ENCODE measurements at places on chromosomes 6 and 20.

- DNase-seq = no peak
- no peaks in the 10 kb centered on the region for H3K4me1 ChIP-seq
- H3K36me3 ChIP-seq = no peaks in the 10 kb centered on the region
- no peak overlapping the region for H3K27ac ChIP-seq
These were observed 152.4 kb downstream of the THBS2 start for GRCh38 chr6:169101036-169101805.

DNA sequence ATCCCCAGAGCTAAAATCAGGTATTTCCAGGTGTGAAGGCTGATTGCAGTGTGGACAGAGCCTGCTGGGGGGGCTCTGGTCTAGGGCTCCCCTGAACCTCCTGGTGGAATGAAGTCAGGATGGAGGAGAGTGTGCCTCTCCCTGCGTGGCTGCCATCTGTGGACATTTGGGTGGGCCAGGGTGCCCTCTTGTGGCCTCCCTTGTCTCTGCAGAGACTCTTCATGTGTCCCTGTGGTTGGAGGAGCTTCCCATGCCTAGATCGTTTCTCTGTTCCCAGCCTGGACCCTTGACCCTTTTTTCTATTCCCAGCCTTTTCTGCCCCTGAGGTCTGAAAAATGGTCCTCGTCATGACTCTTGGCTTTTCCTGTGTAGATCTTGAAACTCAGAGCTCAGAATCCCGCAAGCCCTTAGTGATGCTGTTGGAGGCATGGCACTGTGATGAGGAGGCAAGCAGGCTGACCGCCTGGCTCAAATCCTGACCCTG, 9.9 kb upstream of the PSMF1 start:
- no peak overlapping the region for H3K27ac ChIP-seq
- no peak overlapping the region for H3K4me3 ChIP-seq
- H3K4me1 ChIP-seq = peaks cover 3% of the 10 kb centered on the region
- H3K36me3 ChIP-seq = no peaks in the 10 kb centered on the region

DNA sequence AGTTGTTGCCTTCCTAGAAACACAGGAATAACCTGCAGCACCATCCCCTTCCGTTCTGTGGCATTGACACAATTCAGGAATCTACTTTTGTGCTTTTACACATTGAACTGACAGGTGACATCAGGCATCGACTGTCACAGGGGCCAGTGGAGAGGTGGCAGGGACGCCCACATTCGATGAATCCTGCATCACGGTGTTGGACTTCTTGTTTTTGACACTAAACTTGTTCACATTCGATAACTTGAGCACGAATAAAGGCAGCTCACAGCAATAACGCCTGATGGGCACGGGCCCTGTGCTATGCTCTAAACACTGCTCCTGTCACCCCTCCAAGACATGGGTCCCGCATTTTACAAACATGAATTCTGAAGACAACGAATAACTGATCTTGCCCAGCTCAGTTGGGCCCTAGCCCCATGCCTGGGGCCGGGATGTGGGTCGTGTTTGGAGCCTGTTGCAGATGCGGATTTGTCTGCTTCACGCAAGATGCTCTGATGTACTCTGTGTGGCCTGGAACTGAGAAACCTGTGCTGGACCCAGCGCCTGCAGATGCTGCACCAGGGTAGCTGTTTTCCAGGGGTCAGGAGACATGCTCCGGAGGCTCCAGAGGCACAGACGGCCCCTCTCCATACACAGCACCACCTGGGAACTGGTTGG, 75.7 kb downstream of the TTLL2 start:
- H3K36me3 ChIP-seq = no peaks in the 10 kb centered on the region
- peaks cover 9% of the 10 kb centered on the region for H3K27me3 ChIP-seq
- DNase-seq = no peak
- no peak overlapping the region for H3K27ac ChIP-seq

GRCh38 chr6:137013738-137014602, 30.8 kb downstream of the IL20RA start:
- no peak overlapping the region for H3K4me3 ChIP-seq
- H3K36me3 ChIP-seq = no peaks in the 10 kb centered on the region
- no peaks in the 10 kb centered on the region for H3K4me1 ChIP-seq
- peaks cover 44% of the 10 kb centered on the region for H3K27me3 ChIP-seq
- no peak for DNase-seq
- no peak overlapping the region for H3K27ac ChIP-seq

DNA sequence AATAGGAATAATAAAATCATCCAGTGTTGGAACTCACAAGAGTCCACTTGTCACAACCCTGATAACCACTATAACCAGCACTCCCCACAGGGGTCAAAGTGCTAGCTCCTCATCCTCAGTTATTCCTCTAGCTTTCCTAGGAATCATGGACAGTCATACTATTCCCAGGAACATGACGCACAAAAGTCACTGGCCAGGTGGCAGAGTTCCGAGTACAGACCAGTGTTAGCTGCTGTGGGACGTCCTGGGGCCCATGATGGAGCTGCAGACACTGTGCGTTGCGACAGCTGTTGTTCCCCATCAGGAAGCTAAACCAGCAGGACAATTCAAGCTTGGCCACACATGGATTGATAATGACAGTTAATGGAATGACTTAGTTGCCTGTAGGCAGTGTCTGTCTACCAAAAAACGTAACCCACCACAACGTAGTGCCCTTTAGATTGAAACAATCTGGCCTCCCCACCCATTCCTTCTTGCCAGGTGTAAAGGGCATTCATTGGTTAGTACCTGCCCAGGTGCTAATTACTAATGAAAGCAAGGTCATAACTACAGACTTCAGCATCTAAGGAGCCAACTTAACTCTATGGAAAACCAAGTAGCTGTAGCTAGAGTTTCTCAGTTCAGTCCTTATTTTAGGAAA, 17.4 kb downstream of the EZR start:
- no peak overlapping the region for H3K27ac ChIP-seq
- H3K4me1 ChIP-seq = peaks cover 83% of the 10 kb centered on the region
- H3K27me3 ChIP-seq = no peaks in the 10 kb centered on the region
- H3K36me3 ChIP-seq = peaks cover 37% of the 10 kb centered on the region
- H3K4me3 ChIP-seq = no peak overlapping the region

GRCh38 chr6:160069050-160069454, 52.6 kb upstream of the SLC22A1 start:
- H3K4me1 ChIP-seq = peaks cover 64% of the 10 kb centered on the region
- H3K27me3 ChIP-seq = no peaks in the 10 kb centered on the region
- peak; percentile 83 for DNase-seq

DNA sequence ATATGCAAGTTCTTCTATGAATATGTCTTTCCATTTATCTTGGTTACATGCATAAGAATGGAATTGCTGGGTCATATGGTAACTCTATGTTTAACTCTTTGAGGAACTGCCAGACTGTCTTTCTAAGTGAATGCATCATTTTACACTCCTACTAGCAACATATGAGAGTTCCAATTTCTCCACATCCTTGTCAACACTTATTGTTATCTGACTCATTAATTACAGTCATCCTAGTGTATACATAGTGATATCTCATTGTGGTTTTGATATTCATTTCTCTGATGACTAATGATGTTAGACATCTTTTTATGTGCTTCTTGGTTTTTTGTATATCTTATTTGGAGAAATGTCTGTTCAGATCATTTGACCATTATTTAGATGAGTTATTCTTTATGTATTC, 96.7 kb upstream of the LAMP5 start:
- H3K27ac ChIP-seq = no peak overlapping the region
- H3K4me1 ChIP-seq = no peaks in the 10 kb centered on the region

DNA sequence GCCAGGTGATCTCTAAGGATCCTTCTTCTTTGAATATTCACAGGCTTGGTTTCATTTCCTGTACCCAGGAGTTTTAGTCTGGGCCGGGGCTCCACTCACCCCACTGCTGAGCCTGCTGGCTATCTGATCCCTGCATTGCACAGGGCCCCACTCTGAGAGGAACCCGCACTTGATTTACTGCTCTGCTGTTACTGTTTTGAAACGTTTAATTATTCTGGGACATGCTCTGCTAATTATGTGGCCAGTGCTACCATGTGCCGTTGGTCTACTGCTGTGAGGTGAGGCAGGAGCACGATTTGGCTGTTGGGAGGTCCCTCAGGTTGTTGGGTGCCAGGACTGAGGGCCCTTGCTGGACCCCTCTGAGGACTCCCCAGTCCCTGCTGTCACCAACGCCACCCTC, 108.7 kb upstream of the SIRPA start:
- H3K27me3 ChIP-seq = peaks cover 80% of the 10 kb centered on the region
- no peaks in the 10 kb centered on the region for H3K36me3 ChIP-seq
- DNase-seq = no peak
- no peak overlapping the region for H3K27ac ChIP-seq

DNA sequence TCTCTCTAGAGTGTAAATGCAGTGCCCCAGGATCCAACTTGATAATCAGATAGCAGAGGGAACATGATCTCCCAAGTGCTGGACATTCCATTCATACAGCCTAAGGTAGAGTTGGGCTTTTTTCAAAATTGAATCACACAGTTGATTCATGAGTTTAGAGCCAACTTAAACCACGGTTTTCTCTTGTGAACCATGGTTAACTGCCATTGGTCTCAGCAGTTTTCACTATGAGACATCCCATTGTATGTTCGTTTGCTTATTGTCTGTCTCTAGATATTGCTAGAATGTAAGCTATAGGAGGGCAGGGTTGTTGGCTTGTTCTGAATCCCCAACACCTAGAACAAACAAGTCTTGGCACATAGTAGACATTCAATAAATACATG, 37.2 kb upstream of the TAF8 start:
- peaks cover 44% of the 10 kb centered on the region for H3K36me3 ChIP-seq
- H3K4me1 ChIP-seq = peaks cover 79% of the 10 kb centered on the region
- H3K27me3 ChIP-seq = no peaks in the 10 kb centered on the region
- no peak for DNase-seq

DNA sequence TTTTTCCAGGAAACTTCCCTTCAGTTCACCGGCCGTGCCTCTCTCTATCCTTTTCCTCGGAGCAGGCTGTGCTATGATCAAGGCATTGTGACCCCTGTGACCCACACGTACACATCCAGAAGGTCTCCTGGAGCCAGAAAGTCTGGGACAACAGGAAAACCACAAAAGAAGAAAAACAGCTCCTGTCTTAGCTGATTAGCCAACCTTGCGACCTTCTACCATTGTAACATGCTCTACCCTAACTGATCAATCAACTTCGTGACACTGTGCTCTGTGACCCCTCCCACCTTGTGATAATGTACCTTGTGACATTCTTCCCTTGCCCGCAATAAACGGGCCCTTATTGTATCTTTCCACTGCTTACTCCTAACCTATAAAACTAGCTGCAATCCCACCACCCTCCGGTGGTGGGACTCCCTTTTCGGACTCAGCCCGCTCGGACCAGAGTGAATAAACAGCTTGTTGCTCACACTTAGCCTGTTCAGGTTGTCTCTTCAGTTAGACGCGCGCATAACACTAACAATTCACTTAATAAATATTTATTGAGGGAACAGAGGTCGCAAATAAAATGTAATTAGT, 24.2 kb downstream of the ZNF311 start:
- H3K4me3 ChIP-seq = peak overlapping the region; percentile 80
- peaks cover 6% of the 10 kb centered on the region for H3K36me3 ChIP-seq
- H3K27me3 ChIP-seq = peaks cover 62% of the 10 kb centered on the region
- DNase-seq = peak; percentile 57
- H3K27ac ChIP-seq = peak overlapping the region; percentile 91
- peaks cover 61% of the 10 kb centered on the region for H3K4me1 ChIP-seq

GRCh38 chr6:144321839-144322591, 36.9 kb downstream of the UTRN start:
- H3K4me3 ChIP-seq = no peak overlapping the region
- no peak for DNase-seq
- H3K36me3 ChIP-seq = no peaks in the 10 kb centered on the region
- H3K27me3 ChIP-seq = peaks cover 4% of the 10 kb centered on the region
- peaks cover 9% of the 10 kb centered on the region for H3K4me1 ChIP-seq
- H3K27ac ChIP-seq = no peak overlapping the region

- no peaks in the 10 kb centered on the region for H3K36me3 ChIP-seq
- H3K27me3 ChIP-seq = no peaks in the 10 kb centered on the region
- H3K4me1 ChIP-seq = no peaks in the 10 kb centered on the region
- no peak overlapping the region for H3K27ac ChIP-seq
- no peak overlapping the region for H3K4me3 ChIP-seq
These were observed 10.3 kb downstream of the KIF25 start for GRCh38 chr6:168007592-168008338.

- no peaks in the 10 kb centered on the region for H3K4me1 ChIP-seq
- H3K4me3 ChIP-seq = no peak overlapping the region
- no peak overlapping the region for H3K27ac ChIP-seq
- no peaks in the 10 kb centered on the region for H3K27me3 ChIP-seq
- DNase-seq = no peak
These were observed 19.1 kb downstream of the ADGRB3 start for GRCh38 chr6:68654134-68654533.

- H3K4me1 ChIP-seq = no peaks in the 10 kb centered on the region
- no peaks in the 10 kb centered on the region for H3K36me3 ChIP-seq
- DNase-seq = no peak
- H3K27ac ChIP-seq = no peak overlapping the region
- peaks cover 15% of the 10 kb centered on the region for H3K27me3 ChIP-seq
These were observed 257.2 kb downstream of the TAF4 start for GRCh38 chr20:61808447-61808846.

Measured in activated naive CD4-positive, alpha-beta T cell treated with anti-CD3 and anti-CD28 coated beads, Interleukin-2, amount 10 ng/mL, durations not matched to agents 7 days and 5 days (primary cell).